CD4-positive, alpha-beta T cell treated with Interleukin-6 at 100 ng/mL for 8 hours (primary cell): ENCODE measurements at places on chromosomes 2 and 18.

DNA sequence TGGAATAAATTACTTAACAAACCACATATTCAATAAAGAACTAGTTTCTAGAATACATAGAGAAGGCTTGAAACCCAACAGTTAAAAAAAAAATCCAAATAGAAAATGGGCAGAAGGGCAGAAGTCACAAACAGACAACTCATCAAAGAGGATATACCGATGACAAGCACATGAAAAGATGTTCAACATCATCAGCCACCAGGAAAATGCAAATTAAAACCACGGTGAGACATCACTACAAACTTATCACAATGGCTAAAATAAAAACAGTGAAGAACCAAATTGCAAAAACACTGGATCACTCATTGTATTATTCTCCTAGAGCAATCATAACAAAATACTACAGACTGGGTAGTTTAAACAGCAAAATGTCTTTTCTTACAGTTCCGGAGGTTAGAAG is 14.5 kb downstream of the SESTD1 start:
- no peak for DNase-seq

DNA sequence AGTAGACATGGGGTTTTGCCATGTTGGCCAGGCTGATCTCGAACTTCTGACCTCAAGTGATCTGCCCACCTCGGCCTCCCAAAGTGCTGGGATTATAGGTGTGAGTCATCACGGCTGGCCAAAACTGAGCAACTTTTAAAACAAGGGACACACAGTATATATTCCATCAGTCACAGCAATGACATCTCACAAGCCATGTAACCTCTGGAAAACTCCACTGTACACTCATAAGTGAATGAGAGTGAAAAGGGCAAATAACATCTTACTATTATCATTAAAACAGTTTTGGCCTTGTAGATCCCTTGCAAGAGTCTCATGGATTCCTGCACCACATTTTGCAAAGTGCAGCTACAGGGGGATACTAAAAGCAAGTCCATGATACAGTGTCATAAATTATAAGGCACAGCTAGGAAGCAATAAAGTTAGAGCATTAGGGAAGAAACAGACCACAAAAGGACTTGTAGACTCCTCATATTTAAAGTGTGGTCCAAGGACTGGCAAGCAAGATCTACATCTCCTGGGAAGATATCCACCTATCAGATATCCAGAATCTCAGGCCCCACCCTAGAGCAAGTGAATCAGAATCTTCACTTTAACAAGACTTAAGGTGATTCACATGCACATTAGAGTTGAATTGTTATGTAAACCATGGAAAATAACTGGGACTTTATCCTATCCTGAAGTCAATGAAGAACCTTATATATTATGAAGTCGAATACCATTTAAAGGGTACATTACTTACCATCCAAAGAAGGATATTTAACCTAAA is 5.7 kb downstream of the SMC6 start:
- DNase-seq, result no peak

DNA sequence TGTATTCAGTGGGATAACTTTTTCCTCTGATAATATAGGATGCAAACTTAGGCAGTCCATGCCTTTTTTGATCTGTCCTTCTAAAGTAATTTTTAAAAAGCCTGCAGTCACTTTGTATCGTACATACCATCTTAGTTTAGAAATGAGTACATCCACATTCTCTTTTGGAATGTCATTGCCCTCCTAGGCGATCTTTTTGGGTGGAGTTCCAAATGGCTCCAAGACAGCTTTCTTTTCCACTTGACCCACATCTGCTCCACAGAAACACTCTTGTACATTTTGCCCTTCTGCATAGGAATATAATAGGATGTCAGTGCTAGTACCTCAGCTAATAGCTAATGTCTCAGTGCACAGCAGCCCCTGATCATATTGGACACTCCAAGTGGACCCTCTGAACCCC is 21.8 kb upstream of the HTR2B start:
- no peak for DNase-seq

- DNase-seq, result no peak
Measured at GRCh38 chr2:68768951-68769350, 34.3 kb downstream of the ARHGAP25 start.

GRCh38 chr18:75779450-75779849 is 351.9 kb upstream of the SMIM21 start:
- no peak for DNase-seq

GRCh38 chr2:212832211-212833195 is 293.9 kb upstream of the ERBB4 start:
- no peak for DNase-seq

GRCh38 chr18:79501006-79501405 is 105.3 kb downstream of the NFATC1 start:
- DNase-seq, result no peak

- DNase-seq, result no peak
Measured at GRCh38 chr2:137220438-137220993, 455.2 kb downstream of the THSD7B start.

GRCh38 chr2:227853765-227854271 is 17.6 kb upstream of the DAW1 start:
- no peak for DNase-seq

DNA sequence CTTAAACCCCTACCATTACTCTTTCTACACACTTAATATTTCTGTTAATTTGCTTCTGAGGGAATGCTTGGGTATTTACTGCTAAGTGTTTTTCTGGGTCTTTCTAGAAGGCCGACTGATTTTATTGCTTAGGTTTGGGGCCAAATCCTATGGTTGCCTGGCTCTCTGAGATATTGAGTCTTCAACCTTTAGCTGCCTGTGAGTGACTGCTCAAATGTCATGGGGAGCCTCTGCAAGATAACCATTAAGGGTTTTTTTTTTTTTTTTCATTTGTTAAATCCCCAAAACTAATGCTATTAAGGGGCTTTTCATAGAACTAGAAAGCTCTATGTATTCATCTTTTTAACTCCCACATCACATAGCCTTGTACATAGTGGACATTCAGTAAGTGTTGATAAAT is 5.0 kb downstream of the OSBPL6 start:
- DNase-seq, result no peak

DNA sequence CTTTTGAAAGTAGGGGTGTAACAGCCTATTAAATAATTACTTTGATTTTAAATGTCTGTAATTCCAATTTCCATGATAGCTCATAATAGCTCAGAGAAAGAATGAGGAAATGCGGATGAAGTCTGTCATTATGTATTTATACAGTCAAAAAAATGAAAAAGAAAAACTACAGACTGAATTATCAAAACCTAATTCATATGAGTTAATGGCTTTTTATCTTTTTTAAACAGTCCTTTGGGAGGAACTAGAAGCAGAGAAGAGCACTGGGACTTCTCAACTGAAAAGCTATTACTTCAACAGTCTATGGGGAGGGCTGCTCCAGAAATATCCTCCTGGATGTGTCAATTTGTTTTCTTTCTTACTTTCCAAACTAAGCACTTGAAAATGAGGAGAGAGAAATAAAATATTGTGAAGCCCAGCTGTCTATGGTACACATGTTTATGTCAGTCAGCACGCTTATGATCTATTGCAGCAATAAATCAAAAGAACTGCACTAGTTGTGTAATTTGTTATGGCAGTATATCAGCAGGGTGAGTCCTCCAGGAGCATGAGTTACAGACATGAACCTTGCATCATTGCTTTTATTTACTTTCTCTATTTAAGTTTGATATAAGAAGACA is 1550.2 kb downstream of the LRP1B start:
- no peak for DNase-seq

GRCh38 chr2:205051417-205051816 is 506.1 kb downstream of the PARD3B start:
- no peak for DNase-seq

DNA sequence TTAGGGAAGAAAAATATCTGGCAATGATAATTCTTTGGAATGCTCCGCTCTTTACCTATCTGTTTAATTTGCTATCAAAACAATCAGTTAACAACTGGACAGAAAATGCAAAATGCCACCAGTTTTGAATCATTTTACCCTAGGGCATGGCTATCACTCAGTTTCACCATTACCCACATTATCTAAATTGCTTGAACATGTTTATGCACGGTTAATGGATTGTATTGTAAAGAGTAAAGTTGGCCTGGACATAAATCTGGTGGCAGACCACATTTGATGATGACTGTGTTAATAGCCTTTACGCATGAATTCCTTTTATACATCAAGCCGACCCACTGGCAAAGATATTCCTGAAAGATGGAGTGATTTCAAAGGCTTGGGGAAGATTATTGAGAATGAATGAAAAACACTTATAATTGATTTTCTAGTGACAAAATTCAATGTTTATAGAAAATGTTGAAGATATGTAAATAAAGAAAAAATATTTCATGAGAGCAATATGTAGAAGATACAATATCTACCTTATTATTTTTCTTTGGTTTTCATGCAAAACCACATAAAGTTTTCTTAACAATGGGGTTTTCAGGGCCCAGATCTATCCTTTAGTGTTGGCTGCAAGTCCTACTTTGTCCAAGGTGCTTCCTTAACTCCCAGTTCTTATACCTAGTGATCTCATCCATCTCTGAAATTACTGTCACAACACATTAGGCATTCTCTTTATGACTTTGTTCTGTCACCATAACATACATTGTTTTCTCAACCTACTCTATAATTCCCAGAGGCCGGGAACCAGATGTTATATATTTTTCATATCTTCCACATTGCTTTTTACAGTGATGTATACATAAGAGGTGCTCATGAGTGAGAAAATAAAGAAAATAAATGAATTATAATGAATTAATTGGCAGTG is 265.1 kb downstream of the RIT2 start:
- no peak for DNase-seq

- DNase-seq, result no peak
Measured at GRCh38 chr2:20563833-20564232, 87.1 kb downstream of the HS1BP3 start.

GRCh38 chr2:207478572-207478971 is 51.2 kb upstream of the CREB1 start:
- no peak for DNase-seq

- DNase-seq, result no peak
Measured at GRCh38 chr2:238096311-238097011, 3.7 kb upstream of the ESPNL start.

- DNase-seq, result peak; percentile 15
Measured at GRCh38 chr2:118089139-118089800, 999 bp downstream of the INSIG2 start.

- no peak for DNase-seq
Measured at GRCh38 chr2:199685669-199686068, 165.3 kb downstream of the FTCDNL1 start.

- no peak for DNase-seq
Measured at GRCh38 chr18:50451100-50451842, 76.4 kb downstream of the SKA1 start.

DNA sequence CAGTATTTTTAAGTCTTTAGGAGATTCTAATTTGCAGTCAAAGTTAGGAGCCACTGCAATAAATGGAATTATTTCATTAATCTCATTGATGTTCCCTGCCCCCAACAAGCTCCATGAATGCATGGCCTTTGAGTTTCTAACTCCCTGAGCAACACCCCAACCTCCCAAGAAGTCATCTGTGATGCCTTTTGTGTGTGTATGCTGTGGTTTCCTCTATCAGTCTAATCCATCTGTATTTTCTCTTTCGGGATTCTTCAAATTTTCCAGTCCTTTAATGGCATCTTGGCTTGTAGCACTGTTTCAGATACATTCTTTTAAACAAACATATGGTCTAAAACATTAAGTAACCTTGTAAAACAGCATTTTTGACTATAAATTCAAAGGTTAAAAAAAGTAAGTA is 16.8 kb downstream of the SERPINB10 start:
- DNase-seq, result no peak

DNA sequence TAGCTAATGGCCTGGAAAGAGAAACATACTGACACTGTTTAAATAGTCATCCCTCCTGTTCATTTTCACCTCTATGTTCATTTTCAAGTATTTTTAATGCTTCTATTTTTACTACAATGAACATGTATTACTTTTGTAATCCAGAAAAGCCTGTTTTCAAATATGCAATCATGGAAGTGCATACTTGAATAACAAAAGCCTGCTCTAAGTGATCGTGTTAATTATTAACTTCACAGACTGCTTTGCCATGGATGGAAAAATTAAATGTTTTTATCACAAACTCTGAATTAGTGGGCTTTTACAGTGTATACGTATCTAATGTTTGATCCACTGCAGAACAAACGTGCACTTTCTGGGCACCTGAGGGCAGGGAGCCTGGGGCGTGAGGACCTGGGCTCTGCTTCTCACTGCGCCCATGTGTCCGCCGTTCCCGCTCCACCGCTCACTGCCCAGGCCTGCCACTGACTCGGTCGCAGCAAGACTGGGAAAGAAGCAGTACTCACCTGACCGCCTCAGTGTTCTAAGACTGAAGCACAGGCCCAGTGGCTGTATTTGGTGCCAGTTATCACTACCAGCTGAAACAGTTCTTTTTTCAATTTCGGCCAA is 80.6 kb downstream of the UXS1 start:
- no peak for DNase-seq

DNA sequence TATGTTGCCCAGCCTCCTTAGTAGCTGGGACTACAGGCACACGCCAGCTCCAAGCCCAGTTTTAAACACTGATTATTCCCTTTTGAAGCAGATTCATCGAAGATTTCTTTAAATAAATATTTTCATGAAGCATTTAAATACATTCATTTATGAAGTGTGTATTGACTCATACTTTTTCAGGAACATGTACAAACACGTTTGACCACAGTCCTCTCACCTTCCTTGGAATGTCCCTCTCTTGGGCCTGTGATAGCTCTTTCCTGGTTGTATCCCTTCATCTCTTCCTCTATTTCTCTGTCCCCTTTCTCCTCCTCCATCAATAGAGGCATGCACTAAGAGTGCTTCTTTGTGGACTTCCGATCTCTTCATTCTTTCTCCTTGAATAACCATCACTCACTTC is 2.5 kb downstream of the PSTPIP2 start:
- no peak for DNase-seq

- no peak for DNase-seq
Measured at GRCh38 chr2:232878855-232879617, 9.0 kb downstream of the SNORC start.

- DNase-seq, result no peak
Measured at GRCh38 chr2:173652767-173653431, 298.2 kb downstream of the CDCA7 start.

DNA sequence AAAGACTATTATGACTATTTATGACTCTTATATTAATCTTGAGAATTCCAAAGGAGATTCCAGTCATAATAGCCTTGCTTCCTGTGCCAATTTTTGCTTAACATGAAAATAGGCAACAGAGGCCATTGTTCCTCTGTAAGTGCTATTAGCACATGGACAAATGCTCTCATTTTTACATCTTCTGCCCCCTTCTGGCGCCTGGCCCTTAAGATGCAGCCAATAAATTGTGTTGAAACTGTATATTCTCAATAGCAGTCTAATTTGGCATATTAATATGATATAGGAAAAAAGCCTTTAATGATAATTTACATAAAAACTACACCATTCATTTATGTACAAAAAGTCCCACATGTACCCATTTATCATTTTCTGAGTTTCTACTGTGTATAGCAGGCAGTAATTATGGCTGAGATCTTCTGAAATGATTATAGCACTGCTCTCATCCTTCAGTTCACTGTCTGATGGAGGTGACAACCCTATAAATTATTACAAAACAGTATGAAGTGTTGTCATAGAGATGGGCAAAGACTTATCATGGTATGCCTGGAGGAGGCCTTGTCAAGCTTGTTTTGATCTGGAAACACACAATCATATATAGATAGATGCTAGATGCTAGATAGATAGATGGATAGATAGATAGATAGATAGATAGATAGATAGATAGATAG is 613.3 kb downstream of the TSN start:
- DNase-seq, result no peak

- DNase-seq, result no peak
Measured at GRCh38 chr2:107259408-107260195, 373.6 kb upstream of the ST6GAL2 start.
